ENCODE measurements at places on chromosomes 7 and 10. TPM values are rescaled to one million over a fixed set of nuclear protein-coding genes. Genes with fewer than 3 reads are reported as not detected.

DNA sequence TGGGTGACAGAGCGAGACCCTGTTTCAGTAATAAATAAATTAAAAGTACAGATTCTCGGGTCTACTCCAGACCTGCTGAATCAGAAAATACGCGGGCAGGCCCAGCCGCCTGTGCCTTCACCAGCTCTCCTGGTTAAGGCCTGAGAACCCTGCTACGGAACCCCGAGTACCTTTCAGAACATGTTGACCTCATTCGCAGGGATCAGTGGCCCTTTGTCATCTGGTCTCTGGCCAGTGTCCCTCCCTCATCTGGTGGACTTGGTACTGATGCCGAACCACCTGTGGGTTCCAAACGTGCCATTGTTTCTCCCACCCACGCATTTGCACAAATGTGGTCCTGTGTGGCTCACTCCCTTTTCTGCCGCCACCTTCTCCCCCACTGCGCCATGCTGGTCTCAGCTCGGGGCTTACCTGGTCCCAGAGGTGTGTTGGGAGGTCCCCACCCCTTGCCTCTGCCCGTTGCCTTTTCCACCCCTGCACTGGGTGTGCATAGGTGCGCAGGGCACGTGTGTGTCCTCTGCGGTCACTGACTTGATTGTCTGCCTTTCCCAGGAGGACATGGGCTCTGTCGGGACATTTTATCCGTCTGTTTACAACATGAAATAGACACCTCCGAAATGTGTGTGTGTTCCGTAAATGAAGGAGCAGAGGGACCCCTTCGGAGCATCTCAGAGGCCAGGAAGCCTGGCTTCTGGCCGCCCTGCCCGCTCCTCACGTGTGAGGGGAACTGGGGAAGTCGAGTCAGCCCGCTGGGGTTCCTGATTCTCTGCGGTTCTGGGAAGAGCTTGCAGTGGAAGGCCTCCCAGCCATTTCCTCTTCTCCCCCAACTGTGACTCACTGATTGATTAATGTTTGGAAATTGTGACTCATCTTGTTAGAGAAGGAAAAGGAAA lies 135.2 kb downstream of the CUX1 start:
- peak; percentile 78 for DNase-seq

The MBL2 gene
- total RNA-seq, result not detected

The CNPY4 gene
- 16.1 TPM for total RNA-seq

The KIF11 gene
- 0.95 TPM for total RNA-seq

GRCh38 chr7:12250232-12250631 lies 39.1 kb downstream of the TMEM106B start:
- no peak for DNase-seq

GRCh38 chr7:37558320-37559096 lies 109.8 kb upstream of the ELMO1 start:
- DNase-seq, result no peak

Data from sigmoid colon (tissue), 7 donors.